MG63 (cell line): ENCODE measurements at places on chromosomes 3 and 15. TPM values are rescaled to one million over a fixed set of nuclear protein-coding genes. Genes with fewer than 3 reads are reported as not detected.

DNA sequence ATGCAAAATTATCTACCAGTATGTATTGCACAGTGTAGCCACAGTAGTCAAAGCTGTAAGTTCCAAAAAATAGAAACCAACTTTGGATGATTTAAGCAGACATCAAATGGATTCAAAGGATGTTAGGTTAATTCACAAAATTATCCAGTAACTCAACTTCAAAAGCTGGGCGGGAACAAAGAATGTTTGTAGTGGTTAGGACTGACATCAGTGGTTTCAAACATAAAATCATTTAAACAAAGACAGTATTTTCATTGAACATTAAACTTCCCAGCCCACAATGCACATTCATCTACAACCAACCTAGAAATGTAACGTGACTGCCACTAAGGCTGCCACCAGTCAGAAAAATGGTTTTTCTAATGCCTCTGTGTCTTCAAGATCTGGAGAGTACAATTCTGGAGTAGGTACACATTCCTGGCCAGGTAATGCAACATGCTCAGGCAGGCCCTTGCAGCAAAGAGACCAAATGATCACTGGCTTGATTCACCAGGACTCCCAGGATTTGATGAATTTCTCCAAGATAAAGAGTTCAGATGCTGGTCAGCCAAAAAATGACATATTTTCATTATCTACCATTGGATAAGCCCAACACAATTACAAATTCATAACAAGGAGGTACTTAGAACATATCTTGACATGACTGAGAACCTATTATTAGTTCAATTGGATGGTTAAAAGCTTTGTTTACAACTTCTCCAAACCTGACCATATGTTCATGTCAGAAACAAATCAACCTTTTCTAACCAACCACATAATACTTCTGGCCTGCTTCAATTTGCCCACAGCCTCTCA is 189.8 kb upstream of the CNTN4 start:
- DNase-seq, result no peak

DNA sequence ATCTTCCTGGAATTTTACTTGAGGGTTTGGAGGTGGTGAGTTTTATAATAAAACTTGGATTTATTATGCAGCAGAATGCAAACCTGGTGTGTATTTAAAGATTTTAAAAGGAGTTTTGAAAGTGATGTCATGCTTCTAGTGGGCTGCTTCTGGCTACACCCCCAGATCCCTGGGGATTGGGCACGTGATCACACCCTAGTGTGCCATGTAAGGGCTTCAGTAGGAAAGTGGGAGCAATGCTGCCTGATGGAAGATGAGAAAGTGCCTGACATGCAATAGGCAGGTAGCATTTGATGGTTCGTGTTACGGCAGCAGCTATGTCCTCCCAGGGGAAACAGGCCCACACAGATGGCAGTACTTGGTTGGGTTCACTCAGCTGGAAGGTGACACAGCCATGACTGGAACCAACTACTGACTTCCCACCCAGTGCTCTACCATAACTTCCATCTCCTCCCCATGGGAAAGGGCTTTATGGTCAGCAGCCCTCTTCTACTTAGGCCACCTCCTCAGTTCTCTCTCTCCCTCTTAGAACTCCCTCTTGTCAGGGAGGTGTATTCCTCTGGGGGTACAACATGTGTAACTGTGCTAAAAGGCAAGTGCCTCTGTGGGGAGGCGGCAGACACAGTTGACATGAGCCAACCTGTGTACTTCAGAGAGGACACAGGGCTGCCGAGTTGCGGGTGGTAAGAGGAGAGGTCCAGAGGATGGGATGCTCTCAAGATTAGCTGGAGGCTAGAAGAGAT is 5.6 kb downstream of the ITPKA start:
- DNase-seq, result no peak

DNA sequence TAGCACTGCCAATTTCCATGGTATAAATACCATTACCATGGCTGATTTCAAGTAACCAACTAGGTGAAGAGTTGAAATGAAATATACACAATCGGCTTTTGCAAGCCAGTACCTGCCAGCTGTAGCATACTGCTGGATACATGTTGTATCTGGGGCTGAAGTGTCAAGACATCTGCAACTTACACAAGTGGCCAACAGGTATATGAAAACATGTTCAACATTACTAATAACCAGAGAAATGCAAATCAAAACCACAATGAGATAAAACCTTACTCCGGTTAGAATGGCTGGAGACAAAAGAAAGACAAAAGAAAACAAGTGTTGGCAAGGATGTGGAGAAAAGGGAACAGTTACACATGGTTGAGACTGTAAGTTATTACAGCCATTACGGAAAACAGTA is 11.6 kb downstream of the ATOSA start:
- DNase-seq, result no peak

- DNase-seq, result no peak
Observed at GRCh38 chr3:19190602-19191001, 42.3 kb downstream of the KCNH8 start.

DTWD1 gene
- 29.3 and 36.2 TPM in 2 replicates for total RNA-seq
